GM23248 (cell line): ENCODE measurements at places on chromosomes 5 and 9. TPM values are rescaled to one million over a fixed set of nuclear protein-coding genes. Genes with fewer than 3 reads are reported as not detected.

GRCh38 chr9:13450723-13451122 lies 171.2 kb upstream of the MPDZ start:
- H3K36me3 ChIP-seq: no peaks in the 10 kb centered on the region
- H3K4me3 ChIP-seq: no peak overlapping the region
- H3K27ac ChIP-seq: no peak overlapping the region
- peaks cover 66% of the 10 kb centered on the region for H3K27me3 ChIP-seq
- DNase-seq: no peak
- no peaks in the 10 kb centered on the region for H3K4me1 ChIP-seq

GRCh38 chr5:117888688-117889087 lies 1099.7 kb downstream of the DTWD2 start:
- DNase-seq: no peak
- no peaks in the 10 kb centered on the region for H3K27me3 ChIP-seq
- H3K27ac ChIP-seq: no peak overlapping the region
- H3K4me3 ChIP-seq: no peak overlapping the region
- no peaks in the 10 kb centered on the region for H3K36me3 ChIP-seq

DNA sequence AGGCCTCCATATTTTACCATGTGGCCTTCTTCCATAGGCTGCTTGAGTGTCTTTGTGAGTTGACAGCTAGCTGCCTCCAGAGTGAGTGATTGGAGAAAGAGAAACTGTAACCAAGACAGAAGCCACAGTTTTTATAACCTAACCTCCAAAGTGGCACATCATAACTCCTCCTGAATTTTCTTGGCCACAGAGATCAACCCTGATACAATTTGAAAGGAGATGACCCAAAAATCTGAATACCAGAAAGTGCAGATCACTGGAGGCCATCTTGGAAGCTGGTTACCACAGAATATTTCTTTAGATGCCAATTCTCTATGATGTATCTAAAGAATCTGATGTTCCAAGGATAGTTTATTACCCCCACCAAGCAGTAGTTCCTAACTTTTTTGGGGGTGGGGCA lies 254.3 kb upstream of the PDE4D start:
- H3K4me3 ChIP-seq: no peak overlapping the region
- H3K27me3 ChIP-seq: no peaks in the 10 kb centered on the region
- DNase-seq: no peak
- H3K4me1 ChIP-seq: no peaks in the 10 kb centered on the region
- H3K27ac ChIP-seq: no peak overlapping the region

DNA sequence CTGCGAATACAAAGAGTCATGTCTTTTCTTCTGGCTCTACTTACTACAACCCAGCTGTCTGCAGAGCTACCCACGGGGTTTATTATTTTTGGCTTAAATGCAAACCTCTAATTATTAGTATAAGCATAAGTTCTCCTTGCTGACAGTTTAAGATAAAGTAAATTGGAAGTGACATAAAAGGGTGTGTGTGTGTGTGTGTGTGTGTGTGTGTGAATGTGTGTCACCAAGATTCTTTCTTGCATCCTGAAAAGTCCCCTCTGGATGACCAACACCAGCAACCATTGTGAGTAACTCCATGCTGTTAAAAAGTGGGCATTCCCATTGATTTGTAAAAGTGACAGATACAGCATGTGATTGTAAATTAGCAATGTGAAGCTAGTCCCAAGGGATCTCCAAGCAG lies 803.8 kb upstream of the ZNF608 start:
- no peak overlapping the region for H3K27ac ChIP-seq
- no peak overlapping the region for H3K4me3 ChIP-seq
- H3K36me3 ChIP-seq: no peaks in the 10 kb centered on the region
- H3K27me3 ChIP-seq: no peaks in the 10 kb centered on the region; the same call in 1 of the 2 replicates

The CDKN2B-AS1 gene
- polyA plus RNA-seq: 0.58 and 0.61 TPM in 2 replicates

- H3K4me3 ChIP-seq: no peak overlapping the region
- DNase-seq: no peak
- no peaks in the 10 kb centered on the region for H3K27me3 ChIP-seq
- H3K4me1 ChIP-seq: no peaks in the 10 kb centered on the region
- no peaks in the 10 kb centered on the region for H3K36me3 ChIP-seq
- no peak overlapping the region for H3K27ac ChIP-seq
These were observed 14.2 kb upstream of the CCNB1 start for GRCh38 chr5:69152731-69153130.

DNA sequence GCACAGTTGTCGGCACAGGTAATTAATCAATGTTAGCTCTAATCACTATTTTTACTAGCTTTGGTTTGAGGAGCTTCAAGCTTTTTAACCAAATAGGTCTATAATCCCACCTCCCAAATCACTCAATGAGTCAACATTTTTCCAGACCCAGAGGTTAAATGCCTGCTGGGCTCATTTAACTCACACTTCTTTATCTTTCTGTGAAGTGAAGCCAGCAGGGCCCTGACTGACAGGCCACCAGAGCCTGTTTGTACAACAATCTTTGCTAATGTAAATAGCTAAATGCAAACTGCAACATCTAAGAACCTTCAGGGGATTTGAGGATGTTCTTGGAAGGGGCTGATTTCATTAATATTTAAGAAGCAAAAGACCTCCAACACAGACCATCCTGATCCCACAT lies 98.4 kb upstream of the NREP start:
- H3K36me3 ChIP-seq: no peaks in the 10 kb centered on the region
- H3K27me3 ChIP-seq: no peaks in the 10 kb centered on the region
- no peak overlapping the region for H3K27ac ChIP-seq

- H3K4me1 ChIP-seq: peaks cover 23% of the 10 kb centered on the region
- H3K36me3 ChIP-seq: no peaks in the 10 kb centered on the region
- DNase-seq: peak; percentile 65
- H3K27me3 ChIP-seq: no peaks in the 10 kb centered on the region
- H3K4me3 ChIP-seq: no peak overlapping the region
- H3K27ac ChIP-seq: peak overlapping the region; percentile 15; the same call in 1 of the 2 replicates
These were observed 52.3 kb upstream of the JMY start for GRCh38 chr5:79183617-79184016.

DNA sequence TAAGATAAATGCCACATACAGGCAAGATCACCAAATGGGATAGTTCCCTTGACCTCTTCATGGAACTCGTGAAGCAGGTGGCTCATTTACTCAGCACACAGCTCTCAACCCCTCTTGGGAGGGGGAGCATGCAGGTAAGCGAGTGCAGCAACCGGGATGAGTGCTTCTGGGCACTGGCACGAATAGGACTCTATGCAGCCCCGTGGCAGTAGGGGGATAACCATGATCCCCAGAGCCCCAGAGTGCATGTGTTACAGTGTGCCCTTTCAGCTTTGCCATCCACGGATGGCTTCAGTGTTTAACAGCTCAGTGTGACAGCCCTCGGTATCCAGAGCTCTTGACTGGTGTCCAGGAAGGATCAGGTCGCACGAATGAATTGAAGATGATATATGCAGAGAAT lies 1187.1 kb downstream of the CDH9 start:
- H3K4me3 ChIP-seq: no peak overlapping the region
- no peak for DNase-seq
- no peak overlapping the region for H3K27ac ChIP-seq
- H3K4me1 ChIP-seq: no peaks in the 10 kb centered on the region
- H3K27me3 ChIP-seq: no peaks in the 10 kb centered on the region
- no peaks in the 10 kb centered on the region for H3K36me3 ChIP-seq

- no peaks in the 10 kb centered on the region for H3K27me3 ChIP-seq
- no peak overlapping the region for H3K27ac ChIP-seq
- DNase-seq: no peak
- H3K4me1 ChIP-seq: no peaks in the 10 kb centered on the region
These were observed 92.5 kb downstream of the TLE1 start for GRCh38 chr9:81596679-81597418.

DNA sequence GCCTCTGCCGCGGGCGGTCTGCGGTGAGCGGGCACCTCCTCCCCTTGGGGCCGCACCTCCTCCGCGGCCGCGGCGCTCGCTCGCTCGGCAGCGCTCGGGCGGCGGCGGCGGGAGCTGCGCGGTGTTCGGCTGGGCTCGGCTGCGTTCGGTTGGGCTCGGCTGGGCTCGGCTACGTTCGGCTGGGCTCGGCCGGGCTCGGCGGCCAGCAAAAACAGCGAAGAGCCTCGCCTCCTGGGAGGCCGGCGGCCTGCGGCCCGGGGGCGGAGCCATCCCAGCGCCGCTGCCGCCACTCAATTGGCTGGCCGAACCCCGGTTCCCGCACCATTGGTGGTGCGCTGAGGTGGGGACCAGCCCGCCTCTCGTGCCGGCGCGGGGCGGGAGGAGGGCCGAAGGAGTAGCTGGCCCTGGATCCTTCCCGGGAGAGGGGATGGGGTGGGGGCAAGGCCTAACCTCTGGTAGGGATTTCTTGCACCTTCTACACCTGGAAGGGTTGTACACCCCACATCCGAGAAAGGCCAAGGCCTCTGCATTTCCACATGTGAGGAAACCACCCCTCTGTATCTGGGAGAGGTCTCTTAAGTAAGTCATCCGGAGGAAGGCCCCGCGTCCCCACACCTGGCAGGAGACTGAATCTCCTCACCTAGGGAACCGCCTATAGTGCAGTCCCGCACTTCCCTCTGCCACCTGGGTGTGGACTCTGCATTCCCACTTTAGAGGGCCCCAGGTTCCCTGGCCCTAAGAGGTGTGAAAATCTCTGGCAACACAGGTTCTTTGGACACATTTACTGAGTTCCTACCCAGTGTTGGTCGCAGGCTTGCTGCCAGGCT lies at the start of gene ENHO:
TSS of gene ENHO (minus strand) at position 20 of the 827 bp plus-strand sequence. CDS start 1,295 bp downstream, outside the sequence.
- peak within 1 kb of the TSS; percentile 73 for H3K4me3 ChIP-seq
- no peaks in the 10 kb centered on the region for H3K36me3 ChIP-seq
- H3K27me3 ChIP-seq: peaks cover 28% of the 10 kb centered on the region
- peak; percentile 93 for DNase-seq
- H3K4me1 ChIP-seq: no peaks in the 10 kb centered on the region

The TMC1 gene
- 0.32 and 0.45 TPM in 2 replicates for polyA plus RNA-seq

The COMMD10 gene
- polyA plus RNA-seq: 38.3 and 38.9 TPM in 2 replicates

DNA sequence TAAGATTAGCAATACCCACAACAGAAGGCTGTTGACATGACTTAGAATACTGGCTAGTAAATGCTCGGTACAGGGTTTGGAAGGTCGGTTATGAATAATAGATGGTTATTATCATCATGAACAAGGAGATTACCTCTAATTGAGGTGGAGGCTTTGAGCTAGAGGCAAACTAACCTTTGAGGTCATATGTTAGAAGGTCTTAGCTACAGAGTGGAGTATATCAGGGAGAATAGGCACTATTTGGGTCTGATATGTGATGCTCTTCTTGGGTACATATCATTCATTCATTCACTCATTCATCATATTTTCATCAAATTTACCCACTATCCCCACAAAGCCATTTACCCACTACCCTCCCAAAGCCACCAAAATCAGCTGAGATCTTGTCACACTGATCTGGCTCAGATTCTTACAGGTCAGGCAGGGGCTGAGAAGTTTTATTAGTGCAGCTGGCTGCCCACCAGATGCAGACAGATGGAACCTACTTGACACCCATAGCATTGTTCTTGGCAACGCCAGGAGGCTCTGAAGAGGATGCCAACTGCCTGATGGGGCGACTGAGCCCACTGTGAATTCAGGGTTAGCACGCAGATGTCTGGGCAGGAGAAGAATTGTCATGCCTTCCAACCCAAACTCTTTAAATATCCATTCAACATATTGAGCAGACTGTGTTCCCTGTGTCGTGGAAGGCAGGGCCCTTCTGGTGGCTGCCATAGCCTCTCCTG lies 90.2 kb upstream of the SH3PXD2B start:
- no peak for DNase-seq
- no peaks in the 10 kb centered on the region for H3K36me3 ChIP-seq
- H3K4me3 ChIP-seq: no peak overlapping the region
- H3K4me1 ChIP-seq: no peaks in the 10 kb centered on the region
- peaks cover 65% of the 10 kb centered on the region for H3K27me3 ChIP-seq

The CNTFR gene
- polyA plus RNA-seq: not detected in 2 replicates

The IL3 gene
- polyA plus RNA-seq: not detected in 2 replicates

GRCh38 chr5:150255659-150256409 lies 33.7 kb downstream of the CAMK2A start:
- H3K4me3 ChIP-seq: no peak overlapping the region
- no peak overlapping the region for H3K27ac ChIP-seq
- no peaks in the 10 kb centered on the region for H3K36me3 ChIP-seq
- no peaks in the 10 kb centered on the region for H3K4me1 ChIP-seq

The ZNF883 gene
- polyA plus RNA-seq: 6.5 and 7.6 TPM in 2 replicates

GRCh38 chr9:82498541-82499317 lies 510.2 kb downstream of the SPATA31D1 start:
- no peak overlapping the region for H3K27ac ChIP-seq
- peaks cover 33% of the 10 kb centered on the region for H3K27me3 ChIP-seq
- H3K4me3 ChIP-seq: no peak overlapping the region
- no peaks in the 10 kb centered on the region for H3K36me3 ChIP-seq
- no peak for DNase-seq
- H3K4me1 ChIP-seq: no peaks in the 10 kb centered on the region

The ARID3C gene
- polyA plus RNA-seq: not detected in 2 replicates

GRCh38 chr9:19552282-19553105 lies 143.7 kb downstream of the ACER2 start:
- H3K27me3 ChIP-seq: no peaks in the 10 kb centered on the region
- no peak overlapping the region for H3K27ac ChIP-seq
- H3K4me1 ChIP-seq: no peaks in the 10 kb centered on the region
- H3K4me3 ChIP-seq: no peak overlapping the region
- no peak for DNase-seq

DNA sequence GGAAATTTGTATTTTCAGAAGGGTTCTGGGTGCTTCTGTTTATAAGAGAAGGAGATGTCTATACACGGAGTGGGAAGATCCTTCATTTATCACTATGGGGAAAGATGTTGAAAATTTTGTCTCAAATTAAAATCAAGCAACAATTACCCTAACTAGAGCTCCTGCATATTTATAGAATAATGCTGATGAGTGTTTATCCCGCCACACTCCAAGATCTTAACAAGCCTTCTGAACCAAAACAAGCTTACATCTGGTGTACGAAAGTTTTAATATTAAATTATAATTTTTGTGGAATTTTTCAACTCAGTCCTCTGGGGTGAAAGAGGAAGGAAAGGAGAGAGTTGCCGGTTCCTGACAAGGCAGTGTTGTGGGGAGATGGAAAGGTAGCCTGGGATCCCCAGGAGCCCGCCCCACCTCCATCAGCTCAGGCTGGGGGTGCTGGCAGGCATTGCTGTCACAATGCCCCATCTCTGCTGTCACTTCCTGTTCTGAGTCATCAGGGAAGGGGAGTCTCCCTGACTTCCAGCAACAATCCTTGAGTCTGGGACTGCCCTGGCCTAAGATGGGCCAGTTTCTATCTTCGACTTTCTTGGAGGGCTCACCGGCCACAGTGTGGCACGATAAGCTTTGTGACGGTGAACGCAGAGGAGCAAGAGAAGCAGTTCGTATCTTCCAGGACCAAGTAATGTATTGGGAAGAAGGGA lies 64.5 kb downstream of the ERAP1 start:
- H3K27me3 ChIP-seq: no peaks in the 10 kb centered on the region
- peaks cover 23% of the 10 kb centered on the region for H3K4me1 ChIP-seq
- DNase-seq: peak; percentile 81
- H3K4me3 ChIP-seq: no peak overlapping the region

DNA sequence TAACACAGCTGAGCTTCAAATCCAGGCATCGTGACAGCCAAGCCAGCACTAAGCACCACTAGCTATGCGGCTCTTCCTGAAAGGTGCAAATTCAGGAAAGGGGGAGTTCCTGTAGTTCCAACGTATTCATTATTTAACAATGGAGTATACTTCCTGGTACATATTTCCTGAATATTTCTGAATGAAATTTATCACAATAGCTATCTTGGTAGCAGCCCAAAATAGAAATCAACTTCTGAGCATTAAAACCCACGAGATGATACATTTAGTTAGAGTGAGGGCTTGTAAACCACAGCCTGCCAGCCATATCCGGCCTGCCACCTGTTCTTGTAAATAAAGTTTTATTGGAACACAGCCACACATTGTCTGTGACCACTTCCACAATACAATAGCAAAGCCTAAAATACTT lies 109.7 kb upstream of the RETREG1 start:
- no peaks in the 10 kb centered on the region for H3K36me3 ChIP-seq
- no peak overlapping the region for H3K27ac ChIP-seq
